A549 treated with DMSO at 1 μM for 4 hours (cell line): ENCODE measurements at places on chromosomes 4 and X. TPM values are rescaled to one million over a fixed set of nuclear protein-coding genes. Genes with fewer than 3 reads are reported as not detected.

The ADAMTS3 gene
- 0.02 TPM in 1 of 5 replicates, not detected in the others for total RNA-seq

The ZNF81 gene
- total RNA-seq = 3.4 to 7.7 TPM (median 5.6 TPM) in 5 replicates

The DCX gene
- total RNA-seq = not detected in 5 replicates

The SPATA4 gene
- total RNA-seq = 0.07 to 0.55 TPM (median 0.17 TPM) in 4 of 5 replicates, not detected in the other

The SULT1E1 gene
- not detected in 5 replicates for total RNA-seq

The CXCL10 gene
- 0.14 to 0.18 TPM (median 0.17 TPM) in 4 of 5 replicates, not detected in the other for total RNA-seq

The SOX3 gene
- total RNA-seq = not detected in 5 replicates

The SLC10A4 gene
- 4.6 to 8.0 TPM (median 7.2 TPM) in 5 replicates for total RNA-seq

The CCSER1 gene
- total RNA-seq = not detected in 5 replicates

The ACE2 gene
- 0.06 TPM in 1 of 5 replicates, not detected in the others for total RNA-seq

The ZNF185 gene
- 6.3 to 8.1 TPM (median 7.4 TPM) in 5 replicates for total RNA-seq

The RAB40A gene
- total RNA-seq = 0.05 TPM in 1 of 5 replicates, not detected in the others

The IGSF1 gene
- 0.39 to 0.68 TPM (median 0.42 TPM) in 5 replicates for total RNA-seq

The PITX2 gene
- total RNA-seq = 1.0 to 1.6 TPM (median 1.3 TPM) in 5 replicates

The HSFX1 gene
- total RNA-seq = 0.28 to 0.48 TPM (median 0.32 TPM) in 4 of 5 replicates, not detected in the other

The RAB41 gene
- not detected in 5 replicates for total RNA-seq

The IQCM gene
- total RNA-seq = not detected in 5 replicates

The ASB12 gene
- total RNA-seq = 0.07 to 0.08 TPM in 2 of 5 replicates, not detected in the others

The TCEAL6 gene
- not detected in 5 replicates for total RNA-seq

The TMEM154 gene
- total RNA-seq = 0.02 to 0.18 TPM (median 0.06 TPM) in 5 replicates

The RTL3 gene
- 0.06 TPM in 1 of 5 replicates, not detected in the others for total RNA-seq

The SYP gene
- total RNA-seq = 2.6 to 3.4 TPM (median 3.1 TPM) in 5 replicates

The SPANXN3 gene
- total RNA-seq = not detected in 5 replicates

The MEPE gene
- not detected in 5 replicates for total RNA-seq

The IL13RA1 gene
- total RNA-seq = 46.1 to 57.1 TPM (median 54.2 TPM) in 5 replicates

The SLC25A14 gene
- 18.3 to 20.5 TPM (median 19.6 TPM) in 5 replicates for total RNA-seq

The MAGEC2 gene
- not detected in 5 replicates for total RNA-seq

The EREG gene
- 36.8 to 62.3 TPM (median 54.9 TPM) in 5 replicates for total RNA-seq

The CYLC1 gene
- not detected in 5 replicates for total RNA-seq

The RASGEF1B gene
- not detected in 5 replicates for total RNA-seq

The ESX1 gene
- total RNA-seq = 0.05 to 0.17 TPM (median 0.10 TPM) in 4 of 5 replicates, not detected in the other

The SPARCL1 gene
- not detected in 5 replicates for total RNA-seq

The SLC6A14 gene
- 0.02 TPM in 1 of 5 replicates, not detected in the others for total RNA-seq

The RENBP gene
- total RNA-seq = 0.07 to 0.16 TPM (median 0.09 TPM) in 4 of 5 replicates, not detected in the other

The SLC34A2 gene
- 0.02 to 0.03 TPM in 2 of 5 replicates, not detected in the others for total RNA-seq

The EPGN gene
- 0.28 TPM in 1 of 5 replicates, not detected in the others for total RNA-seq

The CENPVL2 gene
- total RNA-seq = not detected in 5 replicates

The TMEM31 gene
- total RNA-seq = 0.14 to 0.16 TPM in 2 of 5 replicates, not detected in the others

The CD40LG gene
- total RNA-seq = not detected in 5 replicates

The CENPI gene
- total RNA-seq = 8.9 to 14.7 TPM (median 13.2 TPM) in 5 replicates

The S100P gene
- 21.3 to 67.3 TPM (median 61.9 TPM) in 5 replicates for total RNA-seq
